ENCODE measurements at places on chromosomes 12 and 14. TPM values are rescaled to one million over a fixed set of nuclear protein-coding genes. Genes with fewer than 3 reads are reported as not detected.

TRHDE gene
- not detected for total RNA-seq

- H3K4me1 ChIP-seq: peaks cover 60% of the 10 kb centered on the region
- no peak overlapping the region for H3K4me3 ChIP-seq
- peaks cover 14% of the 10 kb centered on the region for H3K36me3 ChIP-seq
- peak overlapping the region; percentile 94 for H3K27ac ChIP-seq
Measured at GRCh38 chr12:53200107-53200457, 7.0 kb downstream of the ITGB7 start.

- peaks cover 25% of the 10 kb centered on the region for H3K4me1 ChIP-seq
- no peak overlapping the region for H3K27ac ChIP-seq
- peak; percentile 6 for DNase-seq
- H3K27me3 ChIP-seq: peaks cover 64% of the 10 kb centered on the region
- no peaks in the 10 kb centered on the region for H3K36me3 ChIP-seq
Measured at GRCh38 chr14:72894623-72895378, 900 bp upstream of the DPF3 start.

- no peak overlapping the region for H3K4me3 ChIP-seq
- H3K27ac ChIP-seq: peak overlapping the region; percentile 59
- H3K36me3 ChIP-seq: peaks cover 24% of the 10 kb centered on the region
- H3K4me1 ChIP-seq: peaks cover 28% of the 10 kb centered on the region
- no peak for DNase-seq
Measured at GRCh38 chr14:55814064-55814463, 234.1 kb downstream of the KTN1 start.

GRCh38 chr14:53032838-53033390 is 82.1 kb upstream of the FERMT2 start:
- H3K27ac ChIP-seq: no peak overlapping the region
- peaks cover 1% of the 10 kb centered on the region for H3K4me1 ChIP-seq
- no peaks in the 10 kb centered on the region for H3K27me3 ChIP-seq
- no peak overlapping the region for H3K4me3 ChIP-seq
- DNase-seq: no peak

- H3K27ac ChIP-seq: no peak overlapping the region
- no peak for DNase-seq
- no peaks in the 10 kb centered on the region for H3K36me3 ChIP-seq
- no peaks in the 10 kb centered on the region for H3K27me3 ChIP-seq
Measured at GRCh38 chr12:48873096-48873495, 7.4 kb upstream of the RND1 start.

DNA sequence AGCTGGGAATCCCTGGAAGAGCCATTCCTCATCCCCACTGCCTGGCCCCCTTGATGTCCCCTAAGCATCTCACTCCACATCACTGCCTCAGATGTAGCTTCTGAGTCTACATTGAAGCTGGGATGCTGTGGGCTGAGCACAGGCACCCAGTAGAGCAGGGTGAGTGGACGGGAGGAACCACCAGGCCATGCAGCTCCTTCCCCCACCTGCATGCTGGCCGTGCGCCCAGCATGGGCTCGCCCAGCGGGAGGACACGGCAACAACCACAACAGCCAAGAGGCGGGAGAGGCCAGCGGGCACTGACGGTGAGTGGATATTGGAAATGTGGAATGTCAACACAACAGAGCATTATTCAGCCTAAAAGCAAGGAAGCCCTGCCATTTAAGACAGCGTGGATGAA is 310.9 kb downstream of the ADGRD1 start:
- H3K36me3 ChIP-seq: no peaks in the 10 kb centered on the region
- no peak for DNase-seq
- no peak overlapping the region for H3K4me3 ChIP-seq
- no peaks in the 10 kb centered on the region for H3K27me3 ChIP-seq

GRCh38 chr12:89472508-89472907 is 52.1 kb downstream of the GALNT4 start:
- no peaks in the 10 kb centered on the region for H3K27me3 ChIP-seq
- H3K27ac ChIP-seq: peak overlapping the region; percentile 83

GRCh38 chr14:33669111-33669510 is 281.8 kb downstream of the EGLN3 start:
- DNase-seq: no peak
- no peaks in the 10 kb centered on the region for H3K27me3 ChIP-seq
- H3K36me3 ChIP-seq: no peaks in the 10 kb centered on the region
- H3K4me3 ChIP-seq: no peak overlapping the region
- H3K27ac ChIP-seq: no peak overlapping the region
